ENCODE measurements at places on chromosomes 2 and 18. TPM values are rescaled to one million over a fixed set of nuclear protein-coding genes. Genes with fewer than 3 reads are reported as not detected.

The SLC4A3 gene
- total RNA-seq, result 19.7 TPM

The NDC80 gene
- total RNA-seq, result 15.0 TPM

The ZC3H6 gene
- total RNA-seq, result 7.3 TPM

The SNTG2 gene
- total RNA-seq, result 0.50 TPM

The MRPL30 gene
- total RNA-seq, result 37.3 TPM

The STK36 gene
- total RNA-seq, result 137 TPM

The ATRAID gene
- 107 TPM for total RNA-seq
